Globus pallidus (tissue), 1 donor: ENCODE measurements at places on chromosomes 1 and 21.

GRCh38 chr1:156448134-156448967 is 52.2 kb downstream of the MEF2D start:
- no peak for DNase-seq

DNA sequence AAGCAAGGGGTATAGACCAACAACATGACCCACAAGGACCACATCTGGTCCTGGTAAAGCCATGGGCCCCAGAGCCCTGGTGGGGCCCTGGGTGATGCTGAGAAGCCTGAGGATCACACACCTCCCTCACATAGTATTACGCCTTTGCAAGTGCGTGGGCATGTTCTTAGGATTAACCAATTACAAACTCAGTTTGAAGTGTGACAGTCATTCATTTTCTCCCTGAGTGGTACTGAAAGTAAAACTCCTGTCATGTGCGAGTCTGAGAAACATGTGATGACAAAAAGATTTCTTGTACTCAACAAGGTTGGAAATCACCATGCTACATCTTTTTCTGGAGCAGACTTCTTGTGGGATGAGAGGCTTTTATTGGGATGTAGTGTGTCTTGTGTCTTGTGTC is 315.3 kb upstream of the DUSP10 start:
- DNase-seq = no peak

DNA sequence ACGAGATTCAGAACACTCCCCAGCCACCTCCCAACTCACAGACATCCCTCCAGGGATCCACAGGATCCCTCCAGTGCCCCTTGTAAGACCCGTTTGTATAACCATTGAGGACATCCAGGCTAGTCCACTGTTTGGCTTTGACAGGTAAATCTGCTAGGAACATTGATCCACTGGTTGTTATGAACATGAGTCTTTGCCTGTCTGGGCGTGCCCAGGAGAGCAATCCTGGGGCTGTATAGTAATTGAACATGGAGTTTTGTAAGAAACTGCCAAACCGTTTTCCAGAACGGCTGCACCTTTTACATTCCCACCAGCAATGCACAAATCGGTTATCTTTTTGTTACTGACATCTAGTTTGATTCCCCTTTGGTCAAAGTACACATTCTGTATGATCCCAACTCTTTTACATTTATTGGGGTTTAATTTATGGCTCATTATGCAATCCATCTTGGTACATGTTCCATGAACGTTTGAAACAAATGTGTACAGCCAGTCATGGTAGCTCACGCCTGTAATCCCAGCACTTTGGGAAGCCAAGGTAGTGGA is 88.7 kb downstream of the WDR4 start:
- DNase-seq = no peak

DNA sequence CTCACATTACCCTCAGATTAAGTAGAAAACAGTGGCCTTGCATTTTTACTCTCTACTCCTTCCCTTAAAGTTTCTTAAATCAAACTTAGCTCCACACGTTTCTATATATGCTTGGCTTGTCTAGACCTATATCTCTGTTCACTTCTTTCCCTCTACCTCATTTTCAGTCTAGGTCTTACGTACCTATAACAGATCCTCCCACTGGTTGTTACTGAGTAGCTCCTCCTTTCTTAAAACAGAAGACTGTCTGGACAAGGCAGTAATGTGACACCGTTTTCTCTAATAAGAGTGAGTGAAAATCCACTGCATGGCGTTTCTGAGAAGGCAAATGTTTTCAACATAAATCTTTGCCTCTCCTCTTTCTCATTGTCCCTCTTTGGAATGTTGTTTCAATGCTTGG is 211.7 kb upstream of the POGK start:
- no peak for DNase-seq

DNA sequence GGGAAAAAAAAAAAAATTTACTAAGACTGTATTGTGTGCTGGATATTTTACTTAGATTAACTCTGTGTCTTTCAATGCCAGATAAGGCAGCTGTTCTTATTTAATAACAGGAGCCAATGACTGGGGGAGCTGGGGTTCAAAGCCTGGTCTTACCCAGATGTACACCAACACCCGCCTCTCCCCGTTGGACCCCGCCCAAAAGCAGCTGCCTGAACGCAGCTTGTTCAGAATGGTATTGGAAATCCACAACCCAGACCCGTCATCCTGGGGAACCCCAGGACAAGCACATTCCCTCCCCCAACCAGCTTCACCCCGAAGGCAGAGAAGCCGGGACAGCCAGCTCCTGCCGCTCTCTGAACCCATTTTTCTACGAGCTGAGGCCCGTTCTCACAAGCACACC is 113.6 kb upstream of the TMPRSS2 start:
- no peak for DNase-seq

GRCh38 chr1:226708342-226708780 is 30.7 kb downstream of the ITPKB start:
- no peak for DNase-seq

DNA sequence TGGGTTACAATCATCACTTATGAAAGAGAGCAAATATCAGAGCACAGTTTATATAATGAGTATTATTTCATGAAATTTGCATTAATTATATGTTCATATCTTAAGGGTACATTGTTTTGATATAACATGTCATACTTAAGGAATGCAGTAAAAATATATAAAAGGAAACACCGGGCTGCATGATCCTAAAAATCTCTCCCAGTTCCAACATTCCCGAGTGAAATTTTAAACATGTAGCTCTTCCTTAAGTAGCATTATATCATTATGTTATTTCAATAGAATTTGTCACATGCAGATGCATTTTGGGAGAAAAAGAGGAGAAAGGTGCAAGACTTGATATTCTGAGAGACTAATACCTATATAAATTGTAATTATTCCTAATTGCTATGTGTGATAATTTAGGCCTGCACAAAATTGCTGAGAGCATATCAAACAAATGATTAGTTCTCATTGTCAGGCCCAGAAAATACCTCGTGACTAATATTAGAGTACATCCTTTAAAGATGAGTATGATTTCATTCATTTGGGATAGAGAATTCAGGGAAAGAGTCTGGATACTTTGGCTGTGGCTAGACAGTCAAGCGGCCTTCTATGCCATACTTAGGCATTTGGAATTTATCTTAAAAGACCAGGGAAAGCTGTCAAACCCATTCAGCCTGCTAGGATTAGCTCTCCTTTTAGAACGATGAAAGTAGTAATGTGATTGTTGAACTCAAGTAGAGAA is 86.8 kb downstream of the ADGRL2 start:
- no peak for DNase-seq

- no peak for DNase-seq
Observed at GRCh38 chr1:39509360-39510009, 18.0 kb downstream of the BMP8A start.

GRCh38 chr1:6635910-6636760 is 11.5 kb downstream of the THAP3 start:
- DNase-seq = no peak

- no peak for DNase-seq
Observed at GRCh38 chr21:37392441-37392840, 25.9 kb downstream of the DYRK1A start.

GRCh38 chr1:23964790-23965740 is 5.4 kb downstream of the PNRC2 start:
- DNase-seq = no peak

- DNase-seq = no peak
Observed at GRCh38 chr1:192954705-192955265, 104.4 kb downstream of the UCHL5 start.

GRCh38 chr1:109441069-109441468 is 14.8 kb upstream of the PSMA5 start:
- DNase-seq = no peak

DNA sequence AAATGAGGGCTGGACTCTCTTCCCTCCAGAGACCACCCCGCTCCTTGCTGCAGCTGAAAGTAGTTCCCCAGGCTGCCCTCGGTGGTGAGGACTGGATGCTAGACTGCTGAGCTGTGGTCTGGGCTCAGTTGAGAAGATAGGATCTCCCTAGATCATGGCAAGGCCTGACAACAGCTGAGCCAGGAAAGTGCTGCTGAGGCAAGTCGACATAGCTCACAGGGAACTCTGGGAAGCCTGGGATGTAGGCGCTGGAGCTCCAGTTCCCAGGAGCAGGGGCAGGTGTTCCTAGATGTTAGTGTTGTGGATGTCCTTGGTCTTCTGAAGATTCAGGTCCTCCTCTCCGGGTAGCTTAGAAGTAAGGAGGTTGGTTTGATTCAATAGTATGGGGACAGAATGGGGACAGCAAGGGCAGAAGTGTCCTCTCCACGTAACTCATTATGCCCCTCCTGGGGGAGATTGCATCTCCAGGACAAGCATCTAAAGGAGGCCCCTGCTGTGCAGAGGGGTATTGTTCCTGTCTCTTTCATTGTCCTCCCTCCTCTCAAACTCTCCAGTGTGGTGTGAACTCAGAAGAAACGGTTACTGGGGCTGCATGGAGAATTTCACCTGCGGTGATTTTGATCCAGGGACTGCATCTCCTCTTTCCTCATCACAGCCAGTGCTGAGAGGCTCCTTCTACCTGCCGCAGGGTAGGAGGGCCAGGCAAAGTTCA is 3.7 kb downstream of the CYB561D1 start:
- DNase-seq = no peak

DNA sequence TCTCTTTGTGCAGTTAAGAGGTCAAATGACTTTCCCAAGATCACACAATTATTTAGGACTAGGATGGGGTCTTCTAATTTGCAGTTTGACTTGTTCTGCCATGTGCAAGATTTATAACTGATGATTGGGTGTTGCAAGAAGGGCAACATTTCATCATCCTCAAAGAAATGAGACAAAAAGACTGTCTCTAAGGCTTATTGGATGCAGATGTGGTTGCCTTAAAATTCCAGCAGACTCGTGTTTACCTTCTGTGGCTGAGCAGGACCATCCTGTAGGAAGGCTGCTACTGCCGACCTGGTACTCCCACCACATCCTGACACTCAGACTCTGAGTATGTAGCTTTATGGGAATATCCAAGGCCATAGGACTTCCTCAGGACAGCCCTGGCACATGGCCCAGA is 99.9 kb upstream of the SGIP1 start:
- no peak for DNase-seq

GRCh38 chr1:185139246-185139645 is 17.5 kb downstream of the TRMT1L start:
- no peak for DNase-seq

DNA sequence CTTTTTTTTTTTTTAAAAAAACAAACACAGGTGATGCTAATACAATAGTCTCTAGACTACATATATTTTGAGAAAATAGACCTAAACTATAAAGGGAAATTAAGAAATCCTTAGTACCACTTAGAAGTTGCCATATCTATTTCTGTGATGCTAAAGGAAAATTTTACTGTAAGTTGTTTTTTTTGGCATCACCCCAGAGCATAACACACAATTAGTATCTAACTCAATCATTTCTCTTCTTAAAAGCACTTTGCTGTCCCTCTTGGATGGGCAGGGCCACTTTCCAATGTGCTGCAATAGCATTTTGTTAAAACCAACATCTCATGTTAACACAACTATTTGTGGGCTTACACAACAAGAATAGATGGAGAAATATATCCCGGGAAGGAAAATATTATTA is 91.9 kb downstream of the GABPA start:
- DNase-seq = no peak

DNA sequence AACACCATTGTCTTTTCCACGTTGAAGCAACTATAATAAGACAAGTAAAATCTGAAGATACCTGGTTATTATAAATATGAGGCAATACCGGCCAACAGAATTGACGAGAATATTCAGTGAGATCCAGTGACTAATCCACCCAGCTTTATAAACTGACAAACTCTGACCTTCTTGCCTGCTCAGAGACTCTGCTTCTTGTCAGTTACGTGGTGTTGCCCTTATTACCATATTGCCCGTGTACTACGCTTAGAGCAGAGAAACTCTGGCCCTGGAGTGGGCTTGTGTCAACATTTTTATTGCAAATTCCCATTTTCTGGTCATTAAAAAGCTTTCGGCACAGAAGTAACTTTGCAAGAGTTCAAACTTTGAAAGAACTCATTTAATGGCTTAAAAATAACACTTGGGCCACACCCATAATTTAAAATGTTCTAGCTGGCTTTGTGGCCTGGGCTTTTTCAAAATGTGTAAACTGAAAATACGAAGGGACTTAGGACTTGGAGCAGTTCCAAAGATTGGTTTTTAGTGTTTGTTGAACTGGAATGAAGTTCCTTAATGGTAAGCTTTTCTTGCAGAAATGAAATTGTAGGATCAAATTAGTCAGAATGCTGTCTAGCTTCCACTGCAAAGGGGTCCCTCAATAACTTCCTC is 266.2 kb downstream of the LMO4 start:
- DNase-seq = no peak

- no peak for DNase-seq
Observed at GRCh38 chr1:157176591-157177121, 38.5 kb upstream of the ETV3 start.

- no peak for DNase-seq
Observed at GRCh38 chr1:205294175-205294917, 27.2 kb downstream of the NUAK2 start.

DNA sequence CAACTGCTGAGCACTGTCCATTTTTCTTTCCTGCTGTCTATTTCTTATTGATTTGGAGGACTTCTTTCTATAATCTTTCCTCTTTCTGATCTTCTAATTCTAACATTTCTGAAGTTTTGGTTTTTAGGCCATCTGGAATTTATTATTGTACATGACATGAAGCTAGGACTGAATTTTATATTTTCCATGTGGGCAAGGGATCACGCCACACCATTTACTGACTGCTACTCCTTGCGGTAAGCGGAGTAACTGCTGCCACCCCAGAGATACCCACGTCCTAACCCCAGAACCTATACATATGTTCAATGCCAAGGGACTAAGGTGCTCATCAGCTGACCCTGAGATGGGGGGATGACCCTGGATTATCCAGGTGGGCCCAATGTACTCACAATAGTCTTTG is 70.6 kb downstream of the NPHP4 start:
- no peak for DNase-seq
